ENCODE measurements at places on chromosomes 12 and 14. TPM values are rescaled to one million over a fixed set of nuclear protein-coding genes. Genes with fewer than 3 reads are reported as not detected.

COCH gene
- total RNA-seq = 29.0 TPM

MUCL1 gene
- not detected for total RNA-seq

KRT83 gene
- not detected for total RNA-seq

LRP6 gene
- 48.3 TPM for total RNA-seq

SRRM4 gene
- total RNA-seq = 183 TPM

ESRRB gene
- 1.7 TPM for total RNA-seq

CLEC1A gene
- total RNA-seq = not detected

COQ10A gene
- total RNA-seq = 18.9 TPM

SYNDIG1L gene
- total RNA-seq = 1.5 TPM

- no peak for DNase-seq
- no peaks in the 10 kb centered on the region for H3K36me3 ChIP-seq
- no peak overlapping the region for H3K27ac ChIP-seq
- H3K27me3 ChIP-seq = no peaks in the 10 kb centered on the region
- H3K4me3 ChIP-seq = no peak overlapping the region
- peaks cover 4% of the 10 kb centered on the region for H3K4me1 ChIP-seq
Measured at GRCh38 chr12:1212526-1212925, 221.5 kb downstream of the ERC1 start.

DNA sequence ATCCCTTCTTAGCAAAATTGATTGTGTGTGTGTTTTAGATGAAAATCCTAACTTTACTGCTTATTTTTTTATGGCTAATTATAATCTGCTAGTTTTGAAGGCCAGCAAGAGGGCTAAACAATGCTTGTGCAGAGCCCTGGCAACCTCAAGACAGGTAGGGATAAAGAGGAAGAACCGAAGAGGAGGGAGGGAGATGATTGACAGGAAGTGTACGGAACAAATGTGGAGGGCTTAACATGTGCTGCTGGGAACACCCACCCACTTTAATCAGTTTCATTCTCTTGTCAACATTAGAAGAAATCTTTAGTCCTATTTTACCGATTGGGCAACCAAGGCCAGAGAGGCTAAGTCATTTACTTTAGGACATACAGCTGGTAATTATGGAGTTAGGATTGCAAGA lies 1.4 kb upstream of the WSCD2 start:
- no peak for DNase-seq
- H3K27ac ChIP-seq = no peak overlapping the region
- H3K4me3 ChIP-seq = no peak overlapping the region
- peaks cover 8% of the 10 kb centered on the region for H3K27me3 ChIP-seq
- no peaks in the 10 kb centered on the region for H3K36me3 ChIP-seq
- H3K4me1 ChIP-seq = peaks cover 7% of the 10 kb centered on the region

- no peak for DNase-seq
- H3K27ac ChIP-seq = no peak overlapping the region
- peaks cover 4% of the 10 kb centered on the region for H3K4me1 ChIP-seq
- H3K36me3 ChIP-seq = no peaks in the 10 kb centered on the region
Measured at GRCh38 chr12:99260456-99260996, 387.0 kb upstream of the GARIN6 start.

GRCh38 chr12:123599721-123600120 lies 2.2 kb upstream of the DDX55 start:
- DNase-seq = no peak
- H3K27ac ChIP-seq = no peak overlapping the region
- no peaks in the 10 kb centered on the region for H3K36me3 ChIP-seq
- peak overlapping the region; percentile 30 for H3K4me3 ChIP-seq
- H3K27me3 ChIP-seq = peaks cover 5% of the 10 kb centered on the region

- DNase-seq = no peak
- no peak overlapping the region for H3K27ac ChIP-seq
- no peak overlapping the region for H3K4me3 ChIP-seq
- peaks cover 2% of the 10 kb centered on the region for H3K27me3 ChIP-seq
- no peaks in the 10 kb centered on the region for H3K4me1 ChIP-seq
Measured at GRCh38 chr12:7751394-7751793, 4.2 kb upstream of the CLEC4C start.

DNA sequence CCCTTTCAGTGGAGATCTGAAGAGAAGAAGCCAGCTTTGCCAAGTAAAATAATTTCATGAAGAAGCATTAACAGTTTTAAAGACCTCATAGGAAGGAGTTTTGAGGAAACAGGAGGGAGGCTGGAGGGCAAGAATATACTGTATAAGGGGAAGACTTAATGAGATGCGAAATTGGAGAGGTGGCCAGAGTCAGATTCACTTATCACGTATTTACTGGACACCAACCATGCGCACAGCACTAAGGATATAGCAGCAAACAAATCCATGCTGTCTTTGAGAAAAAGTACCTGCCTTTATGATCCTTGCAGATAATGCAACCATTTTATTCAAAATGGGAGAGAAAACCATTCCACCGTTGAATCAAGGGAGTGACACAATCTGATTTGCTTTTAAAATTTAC lies 100.3 kb downstream of the ERC1 start:
- peaks cover 5% of the 10 kb centered on the region for H3K4me1 ChIP-seq
- no peak for DNase-seq
- no peaks in the 10 kb centered on the region for H3K36me3 ChIP-seq
- H3K27ac ChIP-seq = no peak overlapping the region
- no peak overlapping the region for H3K4me3 ChIP-seq

DNA sequence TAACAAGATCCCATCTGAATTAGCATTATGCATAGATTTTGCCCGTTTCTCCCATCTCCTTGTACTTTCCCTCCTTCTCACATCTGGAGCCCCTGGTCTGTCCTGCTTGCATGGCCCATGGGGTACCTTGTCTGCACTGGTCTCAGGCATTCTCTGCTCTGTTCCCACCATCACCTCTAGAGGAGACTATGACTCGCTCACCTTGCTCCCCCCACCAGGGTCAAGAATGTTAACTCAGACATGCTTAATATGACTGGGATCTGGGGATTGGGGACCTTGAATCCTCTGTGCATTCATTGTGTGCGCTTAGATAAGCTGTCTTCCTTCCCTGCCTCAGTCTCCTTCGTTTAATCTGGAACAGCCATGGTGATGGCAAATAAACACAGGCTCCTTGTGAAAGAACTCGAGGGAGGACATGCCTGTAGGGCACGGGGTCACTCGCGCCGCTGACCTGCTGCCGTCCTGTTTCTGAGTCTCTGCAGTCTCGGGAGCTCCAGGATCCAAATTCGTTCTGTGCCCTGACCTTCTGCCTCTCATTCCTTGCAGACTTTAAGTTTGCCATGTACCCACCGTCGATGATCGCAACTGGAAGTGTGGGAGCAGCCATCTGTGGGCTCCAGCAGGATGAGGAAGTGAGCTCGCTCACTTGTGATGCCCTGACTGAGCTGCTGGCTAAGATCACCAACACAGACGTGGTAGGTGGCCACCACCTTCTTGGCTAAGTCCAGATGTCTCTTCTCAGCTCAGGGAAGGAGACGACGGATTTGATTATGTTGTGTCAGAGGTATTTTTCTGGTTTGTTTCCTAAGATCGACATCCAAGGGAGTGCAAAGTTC lies 15.0 kb downstream of the CCND2 start:
- peaks cover 16% of the 10 kb centered on the region for H3K4me1 ChIP-seq
- H3K27ac ChIP-seq = no peak overlapping the region
- no peak for DNase-seq
- H3K27me3 ChIP-seq = peaks cover 3% of the 10 kb centered on the region
- H3K36me3 ChIP-seq = peaks cover 10% of the 10 kb centered on the region

GRCh38 chr12:53976172-53976822 lies 1.5 kb upstream of the HOTAIR start:
- no peaks in the 10 kb centered on the region for H3K4me1 ChIP-seq
- H3K27me3 ChIP-seq = peaks cover 59% of the 10 kb centered on the region

- H3K27me3 ChIP-seq = no peaks in the 10 kb centered on the region
- H3K4me3 ChIP-seq = no peak overlapping the region
- no peaks in the 10 kb centered on the region for H3K36me3 ChIP-seq
- H3K27ac ChIP-seq = no peak overlapping the region
Measured at GRCh38 chr14:27862684-27863083, 903.9 kb upstream of the FOXG1 start.

DNA sequence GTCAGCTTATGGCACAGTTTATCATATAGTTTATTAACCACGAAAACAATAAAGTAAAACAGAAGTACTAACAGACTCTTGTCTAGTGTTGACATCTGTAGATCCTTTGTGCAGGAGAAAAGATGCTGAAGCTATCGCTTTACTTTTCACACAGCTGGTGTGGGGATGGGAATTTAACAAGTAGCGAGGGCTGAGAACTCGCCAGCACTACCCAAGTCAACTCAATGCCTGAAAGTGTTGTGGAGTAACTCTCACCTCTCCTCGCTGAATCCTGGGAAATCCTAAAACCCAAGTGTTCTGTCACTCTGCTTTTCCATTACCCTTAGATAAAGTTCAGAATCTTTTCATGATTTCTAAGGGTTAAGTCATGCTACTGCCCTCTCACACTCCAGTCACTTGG lies 264.2 kb downstream of the BMP4 start:
- H3K4me3 ChIP-seq = no peak overlapping the region
- H3K27me3 ChIP-seq = no peaks in the 10 kb centered on the region
- no peak overlapping the region for H3K27ac ChIP-seq
- H3K4me1 ChIP-seq = peaks cover 3% of the 10 kb centered on the region
- DNase-seq = no peak

DNA sequence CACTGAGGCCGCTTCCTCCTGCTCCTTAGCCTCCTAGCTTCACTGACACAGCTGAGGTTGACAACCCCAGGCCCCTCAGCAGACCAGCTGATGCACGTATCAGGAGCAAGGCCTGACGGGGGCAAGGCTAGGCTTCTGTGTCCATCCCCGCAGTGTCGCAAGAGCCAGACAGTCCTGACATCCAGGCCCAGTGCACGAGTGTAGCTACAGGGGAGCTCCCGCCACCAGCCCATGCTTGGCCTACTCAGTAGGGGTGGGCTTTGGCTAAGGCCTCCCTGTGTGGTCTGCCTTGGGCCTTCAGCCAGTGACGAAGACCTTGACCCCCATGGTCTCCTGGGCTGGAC lies 179.1 kb downstream of the DPF3 start:
- no peak for DNase-seq
- peaks cover 16% of the 10 kb centered on the region for H3K27me3 ChIP-seq
- no peak overlapping the region for H3K4me3 ChIP-seq
- H3K4me1 ChIP-seq = peaks cover 11% of the 10 kb centered on the region

All from glutamatergic neuron (in vitro differentiated cells).